ENCODE measurements at places on chromosomes 13 and 19.

DNA sequence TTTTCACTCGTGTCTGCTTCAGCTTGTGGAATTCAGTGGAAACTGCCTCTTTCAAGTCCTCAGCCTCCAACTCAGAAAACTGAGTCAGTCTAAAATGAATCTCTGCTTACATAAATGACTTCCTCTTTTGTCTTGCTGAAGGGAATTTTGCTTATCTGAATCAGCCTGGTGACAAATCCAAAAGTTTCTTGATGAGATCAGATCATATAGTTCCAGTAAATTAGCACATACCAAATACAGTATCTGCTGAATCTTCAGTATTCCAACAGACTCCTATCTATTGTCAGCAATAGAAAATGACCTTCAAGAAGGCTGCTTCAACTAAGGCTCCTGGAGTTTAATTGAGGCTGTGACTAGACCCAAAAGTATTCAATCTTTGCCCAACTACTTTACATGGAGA is 290.0 kb downstream of the MZT1 start:
- DNase-seq, result no peak

DNA sequence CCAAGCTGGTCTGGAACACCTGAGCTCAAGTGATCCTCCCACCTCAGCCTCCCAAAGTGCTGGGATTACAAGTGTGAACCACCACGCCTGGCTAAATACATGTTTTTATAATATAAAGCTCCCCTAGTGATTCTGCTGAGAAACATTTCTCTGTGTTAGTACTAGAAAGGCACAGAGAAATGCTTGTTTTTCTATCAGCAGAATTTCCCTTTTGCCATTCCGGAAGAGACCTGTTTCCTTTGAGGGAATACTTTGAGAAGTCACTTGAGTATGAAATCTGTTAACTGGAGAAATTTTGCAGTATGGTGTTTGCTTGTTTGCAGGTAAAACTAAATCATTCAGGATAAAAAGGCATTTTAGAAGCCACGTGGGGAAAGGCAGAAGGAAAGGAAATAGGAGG is 4.4 kb upstream of the NLRP12 start:
- no peak for DNase-seq

GRCh38 chr19:19504754-19505668 is 10.3 kb downstream of the TSSK6 start:
- no peak for DNase-seq

- no peak for DNase-seq
Measured at GRCh38 chr13:97475011-97475410, 41.0 kb downstream of the RAP2A start.

DNA sequence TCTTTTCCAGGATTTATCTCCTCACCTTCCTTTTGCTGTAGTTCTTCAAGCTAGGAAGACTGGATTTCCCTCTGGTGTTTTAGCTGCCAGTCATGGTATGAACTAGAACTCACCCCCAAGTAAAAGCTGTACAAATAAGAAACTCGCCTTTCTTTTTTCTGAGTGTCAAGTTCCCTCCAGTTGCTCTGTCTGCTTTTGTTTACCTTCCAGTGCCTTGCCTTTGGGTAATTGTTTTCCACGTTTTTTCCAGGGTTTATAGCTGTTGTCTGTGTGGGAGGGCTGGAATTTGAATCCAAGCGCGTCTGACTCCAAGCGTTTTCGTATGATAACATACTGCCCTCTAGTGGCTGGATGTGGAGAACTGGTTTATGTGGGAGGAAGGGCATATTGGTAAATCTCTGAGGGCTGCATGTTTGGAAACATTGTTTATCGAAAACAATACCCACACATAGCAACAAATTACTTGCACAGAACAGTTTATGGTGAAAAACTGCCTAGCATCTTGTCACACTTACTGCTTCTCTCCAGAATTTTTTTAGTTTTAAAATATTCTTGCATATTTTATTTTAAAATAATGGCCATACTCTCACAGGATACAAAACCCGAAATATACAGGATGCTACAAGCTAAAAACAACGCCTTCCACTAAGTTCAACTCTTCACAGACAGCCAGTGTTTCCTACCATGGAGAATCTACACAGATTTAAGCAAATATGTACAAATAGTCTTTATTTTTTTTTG is 19.2 kb downstream of the RCN3 start:
- DNase-seq, result peak; percentile 80

- DNase-seq, result no peak
Measured at GRCh38 chr13:70568571-70568970, 460.3 kb upstream of the KLHL1 start.

GRCh38 chr19:14840206-14840605 is 5.2 kb upstream of the OR7A5 start:
- no peak for DNase-seq

GRCh38 chr19:56678205-56678604 is 6.6 kb upstream of the ZNF835 start:
- DNase-seq, result no peak

- no peak for DNase-seq
Measured at GRCh38 chr13:31930901-31931522, 100.6 kb upstream of the FRY start.

DNA sequence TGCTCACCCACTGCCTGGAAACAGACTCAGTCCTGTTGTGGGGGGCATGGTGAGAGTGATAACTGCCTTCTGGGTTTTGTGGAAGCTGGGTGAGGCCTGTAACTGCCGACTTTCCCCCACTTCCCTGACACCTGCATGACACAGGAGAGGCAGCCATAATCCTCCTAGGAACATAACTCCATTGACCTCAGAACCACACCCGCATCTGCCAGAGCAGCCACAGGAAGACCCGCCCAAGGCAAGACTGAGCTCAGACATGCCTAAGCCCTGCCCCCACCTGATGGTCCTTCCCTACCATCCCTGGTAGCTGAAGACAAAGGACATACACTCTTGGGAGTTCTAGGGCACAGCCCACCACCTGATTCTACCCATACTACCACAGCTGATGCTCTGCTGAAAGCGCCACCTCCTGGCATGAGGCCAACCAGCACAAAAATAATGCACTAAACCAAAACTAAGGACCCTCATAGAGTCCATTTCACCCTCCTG is 326.7 kb downstream of the RBM26 start:
- no peak for DNase-seq

GRCh38 chr19:9130965-9131364 is 4.2 kb upstream of the OR7G3 start:
- DNase-seq, result no peak

DNA sequence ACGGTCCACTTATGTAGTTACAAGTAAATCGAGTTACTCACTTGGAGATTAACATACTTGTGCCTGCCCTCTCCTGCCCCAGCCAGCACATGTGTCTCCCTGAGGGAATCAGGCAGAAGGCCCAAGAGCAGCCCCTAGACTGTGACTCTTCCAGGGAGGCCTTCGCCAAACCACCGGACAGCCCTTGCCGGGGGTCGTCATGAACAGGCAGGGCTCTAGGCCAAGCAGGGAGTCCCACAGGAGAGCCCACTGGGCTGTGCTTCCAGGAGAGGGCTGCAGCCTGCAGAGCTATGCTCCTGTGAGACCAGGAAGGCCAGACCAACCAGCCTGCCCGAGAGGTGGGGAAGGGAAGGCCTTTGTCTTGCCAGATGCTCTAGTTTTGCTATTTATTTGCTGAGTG is 283.3 kb downstream of the FOXO1 start:
- no peak for DNase-seq

GRCh38 chr13:103063376-103063775 is 2.8 kb downstream of the SLC10A2 start:
- DNase-seq, result no peak

DNA sequence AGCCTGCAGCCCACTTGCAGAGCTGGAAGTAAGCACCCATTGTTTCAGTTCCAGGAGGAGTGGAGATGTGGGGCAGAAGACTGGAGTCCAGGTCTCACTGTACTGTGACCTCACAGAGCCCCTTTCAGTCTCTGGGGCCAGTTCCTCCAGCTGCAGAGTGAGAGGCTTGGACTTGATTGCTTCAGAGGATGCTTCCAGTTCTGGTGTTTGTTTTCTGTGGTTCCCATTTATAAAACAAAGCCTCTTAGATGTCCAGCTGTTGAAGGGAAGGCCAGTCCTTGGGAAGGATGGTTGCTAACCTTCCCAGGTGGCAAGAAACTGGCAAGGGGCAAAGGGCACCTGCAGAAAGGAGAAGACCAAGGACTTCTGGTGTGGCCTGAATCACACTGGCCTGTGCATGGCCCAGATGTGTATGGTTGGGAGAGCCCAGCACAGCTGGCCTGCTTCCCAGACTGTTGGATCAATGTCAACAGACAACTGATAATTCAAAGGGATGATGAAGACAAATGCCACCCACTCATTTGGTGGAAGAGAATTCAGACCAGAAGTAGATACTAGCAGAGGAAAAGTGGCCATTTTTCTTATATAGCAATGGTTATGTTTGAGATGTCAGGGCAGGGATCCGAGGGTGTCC is 218.5 kb downstream of the ZNF536 start:
- no peak for DNase-seq

GRCh38 chr13:33582121-33582520 is 235.8 kb upstream of the RFC3 start:
- DNase-seq, result no peak

GRCh38 chr19:36108684-36109083 is 2.3 kb upstream of the OVOL3 start:
- DNase-seq, result no peak

DNA sequence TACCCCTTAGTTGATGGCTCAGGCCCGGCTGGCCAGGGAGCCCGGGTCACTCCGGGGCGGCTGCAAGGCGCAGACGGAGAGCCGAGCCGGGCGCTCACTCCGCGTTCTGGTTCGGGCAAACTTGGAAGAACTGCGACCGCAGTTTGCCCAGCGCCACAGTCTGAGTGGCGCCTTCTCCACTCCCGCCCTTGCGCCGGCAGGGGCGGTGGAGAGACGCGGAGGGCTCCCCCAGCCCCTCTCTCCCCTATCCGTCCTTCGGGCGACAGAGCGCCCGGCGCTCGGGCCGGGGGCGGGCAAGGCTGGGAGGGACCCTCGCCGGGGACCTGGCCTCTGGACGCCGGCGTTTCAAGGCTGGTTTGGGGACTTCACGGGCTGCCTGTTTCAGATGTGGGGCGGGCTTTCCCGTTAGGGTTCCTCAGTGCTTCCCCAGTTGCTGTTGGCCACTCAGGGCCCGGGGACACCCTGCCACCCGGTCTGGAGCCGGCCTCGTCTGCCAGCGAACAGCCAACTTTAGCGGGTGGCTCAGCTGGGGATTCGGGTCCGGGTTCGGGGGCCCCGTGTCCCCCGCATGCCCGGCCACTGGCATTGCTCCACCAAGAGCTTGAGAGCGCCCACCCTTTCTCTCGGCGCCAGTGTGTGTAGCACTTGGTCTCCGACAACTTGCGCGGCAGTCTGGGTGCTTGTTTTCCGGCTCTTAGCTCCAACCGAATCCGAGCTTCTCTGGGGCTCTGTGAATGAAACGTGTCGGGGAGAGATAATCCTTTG is 1.5 kb downstream of the GPC6 start:
- DNase-seq, result no peak

- peak; percentile 28 for DNase-seq
Measured at GRCh38 chr13:74036373-74036772, 97.8 kb downstream of the KLF12 start.

GRCh38 chr19:4578552-4579248 is 19.2 kb upstream of the SEMA6B start:
- no peak for DNase-seq

GRCh38 chr13:76764429-76764828 is 121.8 kb downstream of the KCTD12 start:
- DNase-seq, result peak; percentile 1

DNA sequence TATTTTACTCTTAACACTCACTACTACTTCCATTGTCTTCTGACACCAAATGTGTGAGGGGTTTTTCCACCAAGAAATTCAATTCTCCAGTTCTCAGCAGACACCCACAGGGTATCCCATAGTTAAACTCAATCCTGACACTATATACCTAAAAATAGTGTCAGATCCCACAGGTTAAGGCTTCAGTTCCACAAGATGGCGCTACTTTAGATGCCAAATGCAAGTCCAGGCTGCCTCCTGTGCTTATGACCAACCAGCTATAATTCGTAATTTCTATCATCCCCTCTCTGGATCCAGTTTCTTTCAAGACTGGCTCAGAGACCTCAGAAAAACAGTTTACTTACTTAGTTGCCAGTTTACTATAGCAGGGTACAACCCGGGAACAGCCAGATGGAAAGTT is 1146.2 kb upstream of the SPRY2 start:
- peak; percentile 0 for DNase-seq

GRCh38 chr13:32986552-32986951 is 29.7 kb upstream of the KL start:
- no peak for DNase-seq

DNA sequence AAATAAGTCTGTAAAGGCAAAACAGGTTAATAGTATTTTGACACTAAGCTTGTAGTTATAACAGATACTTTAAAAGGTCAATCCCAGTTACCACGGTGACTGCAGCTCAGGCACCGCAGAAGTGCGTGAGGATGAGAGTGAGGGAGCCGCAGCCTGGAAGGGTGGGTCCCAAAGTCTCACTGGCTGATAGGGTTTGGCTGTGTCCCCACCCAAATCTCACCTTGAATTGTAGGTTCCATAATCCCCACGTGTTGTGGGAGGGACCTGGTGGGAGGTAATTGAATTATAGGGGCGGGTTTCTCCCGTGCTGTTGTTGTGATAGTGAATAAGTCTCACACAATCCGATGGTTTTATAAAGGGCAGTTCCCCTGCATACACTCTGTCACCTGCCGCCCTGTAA is 40.0 kb upstream of the GAS6 start:
- no peak for DNase-seq

DNA sequence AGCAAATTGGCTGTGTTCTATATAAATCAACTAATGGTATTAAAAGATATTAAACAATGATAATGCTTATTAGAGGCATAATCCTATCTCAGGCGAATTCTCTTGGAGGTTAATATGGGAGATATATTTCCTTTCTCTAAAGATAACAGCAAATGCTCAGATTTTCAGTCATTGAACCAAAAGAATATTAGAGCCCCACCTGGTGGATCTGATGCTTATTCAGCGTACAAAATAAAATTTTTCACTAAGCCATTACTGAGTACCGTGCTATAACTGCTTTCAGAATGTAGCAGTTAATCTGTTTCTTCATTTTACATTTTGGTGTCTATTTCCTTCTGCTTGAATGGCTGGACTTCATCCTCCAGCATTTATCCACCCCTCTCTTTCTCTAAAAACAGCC is 143.3 kb upstream of the IPO5 start:
- peak; percentile 2 for DNase-seq

GRCh38 chr13:79812070-79812850 is 331.3 kb downstream of the NDFIP2 start:
- DNase-seq, result no peak

GRCh38 chr13:37539976-37540605 is 58.5 kb downstream of the POSTN start:
- DNase-seq, result no peak
